ENCODE measurements at places on chromosomes 5 and 9.

DNA sequence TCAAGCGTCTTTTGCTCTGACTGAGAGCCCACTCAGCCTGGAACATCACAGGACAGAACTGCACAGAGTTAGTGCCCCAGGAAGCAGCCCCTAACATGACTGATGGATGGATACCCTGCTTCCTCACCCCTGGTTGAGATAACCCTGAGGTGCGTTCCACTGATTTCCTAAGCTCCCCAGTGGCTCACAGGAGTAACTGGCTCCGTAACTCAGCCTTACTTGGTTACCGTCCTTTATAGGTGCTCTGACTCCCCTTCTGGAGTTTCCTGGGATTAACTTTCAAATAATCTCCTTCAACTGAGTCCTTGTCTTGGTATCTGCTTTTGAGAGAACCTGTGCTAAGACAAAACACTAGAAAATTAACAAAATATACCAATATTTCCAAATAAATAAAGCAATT lies 449.5 kb downstream of the AGTPBP1 start:
- no peak for DNase-seq

GRCh38 chr5:157167214-157167621 lies 1.2 kb upstream of the GARIN3 start:
- DNase-seq = no peak

DNA sequence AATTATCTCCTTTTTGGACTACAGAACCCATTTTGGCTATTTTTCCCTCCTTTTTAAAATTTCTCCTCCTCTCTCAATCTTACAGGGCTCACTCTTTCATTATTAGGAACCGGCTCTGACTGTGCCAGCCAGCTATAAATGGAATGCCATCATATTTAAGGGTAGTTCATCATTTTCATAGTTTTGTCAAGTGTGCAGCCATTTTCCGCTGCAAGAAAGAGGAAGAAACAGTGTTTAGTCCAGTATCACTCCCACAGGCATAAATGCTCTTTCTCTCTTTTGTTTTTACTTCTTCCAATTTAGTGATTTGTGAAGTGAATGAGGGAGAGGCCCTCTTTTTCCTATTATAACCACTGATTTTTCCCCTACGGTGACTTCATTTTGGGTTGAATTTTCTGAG lies 290.0 kb downstream of the NR3C1 start:
- DNase-seq = no peak

GRCh38 chr5:173328844-173329490 lies 753 bp upstream of the STC2 start:
- no peak for DNase-seq

DNA sequence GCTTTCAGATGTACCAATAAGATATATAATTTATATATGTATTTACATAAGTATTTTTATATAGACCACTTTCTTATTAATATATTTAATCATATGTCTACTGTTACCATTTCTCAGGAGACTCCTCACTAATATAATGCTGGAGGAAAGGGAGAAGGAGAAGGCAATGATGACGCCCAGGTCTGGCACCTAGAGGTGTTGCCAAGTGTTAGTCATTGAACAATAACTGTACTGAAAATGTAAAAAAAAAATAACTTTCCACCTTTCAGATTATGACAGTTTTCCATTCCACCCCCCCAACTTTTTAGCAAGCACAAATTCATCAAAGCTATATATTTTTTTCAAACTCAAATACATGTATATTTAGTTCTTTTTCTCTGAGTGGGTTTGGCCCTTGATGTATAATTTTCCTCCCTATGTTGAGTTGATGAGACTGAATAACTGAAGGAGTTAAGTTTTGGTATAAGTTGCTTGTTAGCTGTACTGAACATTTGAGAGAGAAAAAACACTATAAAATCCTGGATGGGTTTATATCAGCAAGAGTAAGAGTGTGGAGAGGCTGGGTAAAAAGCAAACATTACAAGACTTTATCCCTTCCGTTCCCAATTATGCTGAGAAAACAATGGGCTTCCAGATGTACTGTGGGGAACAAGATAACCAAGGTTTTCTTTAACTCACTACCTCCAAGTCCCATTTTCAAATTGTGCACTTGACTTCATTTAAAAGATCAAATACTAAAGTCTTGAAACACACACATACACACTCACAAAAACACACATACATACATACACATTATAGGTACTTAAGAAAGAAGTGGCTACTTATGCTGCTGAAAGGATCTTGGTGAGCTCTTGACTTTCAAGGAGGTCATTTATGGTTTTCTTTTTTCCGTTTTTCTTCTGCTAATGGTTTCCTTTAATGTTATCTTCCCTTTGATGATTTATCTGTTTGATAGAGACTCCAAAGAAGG lies 142.8 kb upstream of the IFNE start:
- DNase-seq = no peak

- DNase-seq = no peak
Observed at GRCh38 chr9:7976167-7976755, 176.7 kb upstream of the DMAC1 start.

DNA sequence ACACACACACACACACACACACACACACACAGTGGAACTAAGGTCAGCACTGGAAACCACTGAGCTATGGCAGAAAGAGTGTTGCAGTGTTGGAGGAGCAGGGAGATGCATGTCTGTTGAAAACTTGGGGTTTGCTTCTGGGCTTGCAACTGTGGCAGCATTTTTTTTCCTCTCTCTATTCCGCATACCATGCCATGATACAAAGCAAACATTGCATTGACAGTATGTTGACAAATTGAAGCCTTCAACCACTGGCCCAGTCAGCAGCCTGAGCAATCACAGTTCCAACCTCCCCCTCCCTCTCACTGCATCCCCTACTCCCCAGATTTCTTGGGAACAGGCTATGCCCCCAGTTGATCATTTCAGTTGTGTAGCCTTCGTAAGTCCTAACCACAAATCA lies 478.1 kb upstream of the WWC1 start:
- DNase-seq = no peak

GRCh38 chr9:95096381-95096780 lies 221.1 kb downstream of the FANCC start:
- no peak for DNase-seq

DNA sequence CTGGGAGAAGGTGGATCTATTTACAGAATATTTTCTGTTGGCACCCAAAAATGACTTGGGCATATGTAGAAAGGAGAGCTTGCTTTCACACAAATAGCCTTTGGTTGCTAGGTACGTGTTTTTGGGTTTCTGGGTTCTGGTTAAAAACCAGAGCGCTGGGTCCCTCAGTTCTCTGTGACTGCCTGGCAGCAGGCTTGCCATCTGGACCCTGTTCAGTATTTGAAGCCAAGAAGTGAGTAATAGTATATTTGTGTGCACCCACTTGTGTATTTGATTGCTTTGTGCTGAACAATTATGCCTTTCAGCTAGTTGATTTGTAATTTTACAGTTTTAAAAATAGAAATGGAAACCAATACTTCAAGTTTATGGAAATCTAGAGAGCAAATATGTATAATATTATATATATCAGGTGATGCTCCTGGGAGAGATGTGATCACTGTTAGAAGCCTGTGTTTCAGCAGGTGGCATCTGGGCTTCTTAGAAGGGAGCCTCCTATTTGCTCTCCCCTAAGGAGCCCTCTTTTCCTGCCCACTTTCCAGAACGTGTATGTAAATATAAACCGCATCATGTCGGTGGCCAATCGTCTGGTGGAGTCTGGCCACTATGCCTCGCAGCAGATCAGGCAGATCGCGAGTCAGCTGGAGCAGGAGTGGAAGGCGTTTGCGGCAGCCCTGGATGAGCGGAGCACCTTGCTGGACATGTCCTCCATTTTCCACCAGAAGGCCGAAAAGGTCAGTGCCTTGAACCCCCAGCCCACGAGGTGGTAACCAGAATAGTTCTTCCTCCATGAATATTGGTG lies 153.6 kb downstream of the TRIO start:
- DNase-seq = no peak

DNA sequence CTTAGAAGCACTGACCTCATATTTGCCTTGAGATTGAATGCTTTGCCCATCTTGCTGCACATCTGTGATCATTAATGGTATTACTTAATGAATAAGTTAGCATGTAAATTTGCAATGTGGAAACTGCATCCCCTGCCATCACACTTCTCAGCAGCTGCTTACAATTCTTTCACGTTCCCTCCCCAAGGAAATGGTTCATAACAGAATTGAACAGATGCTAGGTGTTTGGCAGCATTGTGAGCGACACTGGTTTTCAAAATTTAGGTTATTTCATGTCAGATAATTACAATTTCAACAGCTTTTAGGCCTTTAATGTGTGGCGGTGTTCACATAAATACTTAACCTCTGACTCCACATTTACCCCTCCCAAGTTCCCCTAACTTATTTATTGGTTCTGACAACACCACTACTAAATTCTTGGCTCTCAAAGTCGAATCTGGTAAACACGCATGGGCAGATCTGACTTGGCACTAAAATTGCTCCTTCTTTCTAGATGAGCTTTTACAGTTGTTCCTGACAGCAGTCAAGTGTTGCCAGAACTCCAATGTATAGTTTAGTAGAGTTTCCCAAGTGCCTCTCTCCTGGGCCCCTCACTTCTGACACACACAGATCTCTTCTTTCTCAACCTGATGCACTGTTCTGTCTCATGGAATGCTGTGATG lies 46.8 kb downstream of the SLC1A3 start:
- DNase-seq = no peak

Data from D341Med (cell line).